ENCODE measurements at places on chromosomes 2 and 18.

GRCh38 chr2:43701111-43701510 lies 24.9 kb upstream of the C1GALT1C1L start:
- DNase-seq, result no peak

GRCh38 chr2:31136732-31137131 lies 1.5 kb downstream of the GALNT14 start:
- no peak for DNase-seq

DNA sequence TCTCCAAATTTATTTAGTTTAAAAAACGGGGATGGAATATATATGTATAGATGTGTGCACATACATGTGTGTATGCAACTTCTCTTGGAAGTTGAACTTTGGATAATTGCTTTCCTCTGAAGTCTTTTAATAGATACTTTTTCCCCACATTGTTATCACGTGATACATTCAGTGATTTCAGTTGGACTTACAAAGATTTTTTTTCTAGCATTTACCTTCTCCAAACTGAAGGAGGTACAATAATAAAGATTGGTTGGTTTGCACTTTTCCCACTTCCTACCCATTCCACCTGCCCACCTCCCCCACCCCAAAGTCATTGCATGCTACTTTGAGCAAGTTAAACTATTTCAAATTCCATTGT lies 206.1 kb upstream of the FSHR start:
- DNase-seq, result no peak

DNA sequence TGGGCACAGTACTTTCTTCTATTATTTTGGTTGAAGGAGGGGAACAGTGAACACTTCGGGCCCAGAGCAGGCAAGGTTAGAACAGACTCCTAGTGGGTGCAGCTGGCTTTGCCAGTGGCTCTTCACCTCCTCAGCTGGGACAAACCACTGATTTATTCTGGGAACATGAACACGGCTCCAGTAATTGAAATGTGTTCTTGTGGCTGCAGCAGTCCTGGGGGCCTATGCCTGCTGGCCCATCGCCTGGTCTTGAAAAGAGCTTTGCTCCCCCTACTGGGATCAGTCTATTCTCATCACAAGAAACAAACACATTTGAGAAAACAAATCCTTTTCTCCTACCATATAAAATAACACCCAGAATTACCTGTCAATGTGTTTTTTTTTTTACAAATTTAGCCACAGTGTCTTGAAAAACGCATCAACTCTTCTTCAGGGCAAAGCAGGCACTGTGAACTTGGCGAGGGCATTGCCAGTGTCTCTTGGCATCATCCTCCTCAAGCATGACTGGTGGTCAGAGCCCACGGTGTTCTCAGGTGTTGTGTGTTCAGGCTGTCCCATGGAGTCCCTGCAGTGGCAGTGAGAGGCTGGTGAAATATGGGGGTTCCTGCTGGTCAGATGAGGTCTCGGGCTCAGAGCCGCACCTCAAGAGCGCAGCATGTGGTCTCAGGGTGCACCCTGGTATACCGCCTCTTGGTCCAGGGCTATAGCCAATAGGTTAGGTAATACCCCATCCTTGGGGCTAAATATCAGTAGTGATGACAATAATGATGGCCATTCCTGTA lies 51.3 kb downstream of the RNF144A start:
- DNase-seq, result no peak

GRCh38 chr2:98737848-98738247 lies 6.9 kb upstream of the MGAT4A start:
- no peak for DNase-seq

- DNase-seq, result no peak
Measured at GRCh38 chr2:181780047-181780651, 99.8 kb upstream of the NEUROD1 start.

DNA sequence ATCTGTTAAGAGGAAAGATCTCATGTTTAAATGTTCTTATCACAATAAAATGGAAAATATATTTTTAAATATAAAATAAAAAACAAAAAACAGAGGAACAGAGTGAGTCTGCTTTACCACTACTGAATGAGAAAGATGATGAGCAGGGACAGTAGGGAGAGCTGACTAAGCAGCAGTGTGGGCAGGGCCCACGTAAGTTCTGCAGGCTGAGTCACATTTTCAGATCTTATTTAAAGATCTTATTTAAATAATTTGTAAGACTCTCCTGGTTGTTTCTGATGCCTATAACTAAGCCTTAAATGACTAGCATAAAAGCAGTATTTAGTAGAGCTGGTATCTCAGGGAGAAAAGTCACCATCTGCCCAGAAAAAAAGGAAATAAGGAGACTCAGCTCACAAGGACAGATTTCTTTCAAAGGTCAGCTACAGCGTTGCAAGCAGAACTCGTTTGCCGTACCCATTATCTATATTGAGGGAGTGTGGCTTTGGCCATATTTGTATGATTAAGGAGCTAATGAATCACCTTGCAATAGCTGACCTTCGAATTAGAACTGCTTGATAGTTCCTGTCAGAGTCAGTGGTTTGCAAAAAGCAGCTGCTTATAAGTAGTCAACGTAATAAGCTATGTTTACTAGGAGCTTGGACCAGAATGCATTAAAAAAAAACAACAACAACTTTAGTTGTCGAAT lies 322.1 kb upstream of the CHAC2 start:
- DNase-seq, result peak; percentile 27

DNA sequence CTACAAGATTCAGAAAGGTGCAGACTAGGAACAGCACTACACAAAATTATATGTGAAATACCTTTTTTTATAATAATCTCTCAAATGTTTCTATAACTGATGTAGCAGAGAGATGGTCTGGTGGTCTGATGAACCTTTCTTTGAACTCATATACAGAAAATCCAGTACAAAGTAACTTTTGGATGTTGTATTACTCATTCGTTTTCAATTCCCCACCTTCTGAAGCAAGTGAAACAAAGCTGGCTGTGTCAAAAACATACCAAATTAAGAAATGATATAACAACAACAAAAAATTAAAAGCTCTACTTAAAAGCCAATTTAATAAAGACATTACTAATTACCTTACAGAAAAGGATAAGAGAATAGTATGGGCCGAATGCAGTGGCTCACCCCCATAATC lies 38.7 kb downstream of the MEMO1 start:
- DNase-seq, result no peak

DNA sequence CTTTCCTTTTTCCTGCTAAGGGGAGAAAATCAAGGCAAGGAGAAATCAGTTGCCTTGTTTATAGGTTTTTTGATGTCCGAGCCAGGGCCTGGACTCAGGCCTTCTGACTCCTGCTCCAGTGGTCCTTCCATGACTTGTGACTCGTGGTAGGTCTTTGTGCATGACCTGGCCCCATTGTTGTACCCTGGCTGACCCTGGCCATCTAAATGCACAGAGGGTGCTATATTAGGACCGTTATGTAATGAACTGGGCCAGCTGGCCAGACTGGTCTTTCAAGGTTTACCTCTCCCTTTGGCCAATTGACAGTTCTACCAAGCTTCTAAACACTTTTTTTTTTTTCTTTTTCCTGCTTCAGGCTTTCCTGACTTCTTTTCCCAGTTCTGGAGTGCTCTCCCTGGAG lies 81.1 kb downstream of the SETBP1 start:
- no peak for DNase-seq

DNA sequence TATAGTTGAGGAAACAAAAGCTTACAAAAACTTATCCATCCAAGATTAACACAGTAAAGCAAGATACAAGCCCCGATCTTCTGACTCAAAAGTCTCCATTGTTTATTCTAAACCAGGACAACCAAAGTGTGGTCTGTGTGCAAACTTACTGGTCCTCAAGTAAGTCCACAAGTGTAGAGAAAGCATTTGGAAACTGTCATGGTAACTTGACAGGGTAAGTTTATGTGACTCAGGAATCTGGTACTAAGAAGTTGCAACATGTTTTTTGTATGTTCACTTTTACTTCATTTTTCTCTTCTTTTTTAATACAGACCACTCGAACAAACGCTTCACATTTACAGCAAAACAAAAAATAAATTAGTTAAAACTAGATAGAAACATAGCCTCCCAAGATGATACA lies 9.4 kb downstream of the MBD2 start:
- DNase-seq, result no peak

DNA sequence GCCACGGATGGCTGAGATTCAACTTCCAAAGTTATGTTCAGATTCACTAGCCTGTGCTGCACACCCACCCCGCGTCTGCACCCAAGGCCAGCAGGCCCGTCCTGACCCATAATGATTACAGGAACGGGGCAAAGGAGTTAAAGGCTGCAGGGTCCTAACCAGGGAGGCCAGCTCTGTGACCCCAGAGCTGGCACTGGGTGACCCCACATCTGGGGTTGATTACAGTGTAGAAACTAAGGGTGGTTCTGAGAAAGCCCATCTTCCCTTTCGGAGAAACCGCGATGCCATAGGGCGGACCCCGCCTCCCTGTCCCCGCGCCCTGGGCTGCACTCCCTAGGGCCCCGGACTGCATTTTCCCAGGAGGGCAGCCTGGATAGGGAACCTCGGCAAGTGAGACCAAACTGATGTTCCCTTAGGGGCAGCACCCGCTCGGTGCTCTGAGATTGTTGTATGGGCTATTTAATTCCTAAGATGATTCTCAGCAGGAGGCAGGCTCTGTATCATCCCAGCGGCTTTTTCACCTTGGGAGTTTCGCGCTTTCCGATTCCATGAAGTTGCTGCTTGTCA lies 2.2 kb upstream of the GPR148 start:
- DNase-seq, result no peak

DNA sequence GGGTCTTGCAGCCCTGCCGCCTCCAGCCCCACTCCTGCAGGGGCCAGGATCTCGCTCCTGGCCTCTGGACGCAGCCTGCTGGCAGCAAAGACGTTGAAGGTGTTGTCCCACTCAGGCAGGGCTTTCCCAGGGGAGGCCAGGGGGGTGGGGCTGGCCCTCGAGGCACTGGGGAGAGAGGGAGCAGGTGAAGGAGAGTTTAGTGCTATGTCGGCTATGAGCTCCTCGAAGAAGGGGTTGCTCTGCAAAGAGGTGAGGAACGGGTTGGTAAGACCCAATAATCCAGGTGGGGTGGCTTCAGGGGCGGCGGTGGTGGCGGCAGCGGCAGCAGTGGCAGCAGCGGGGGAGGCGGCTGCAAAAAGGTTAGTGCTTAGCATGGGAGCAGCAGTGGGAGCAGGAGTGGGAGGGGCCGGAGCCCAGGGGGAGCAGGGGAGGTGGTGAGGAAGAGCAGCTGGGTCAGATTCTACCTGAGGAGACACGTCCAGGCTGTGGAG lies 9.7 kb upstream of the SFXN5 start:
- no peak for DNase-seq

DNA sequence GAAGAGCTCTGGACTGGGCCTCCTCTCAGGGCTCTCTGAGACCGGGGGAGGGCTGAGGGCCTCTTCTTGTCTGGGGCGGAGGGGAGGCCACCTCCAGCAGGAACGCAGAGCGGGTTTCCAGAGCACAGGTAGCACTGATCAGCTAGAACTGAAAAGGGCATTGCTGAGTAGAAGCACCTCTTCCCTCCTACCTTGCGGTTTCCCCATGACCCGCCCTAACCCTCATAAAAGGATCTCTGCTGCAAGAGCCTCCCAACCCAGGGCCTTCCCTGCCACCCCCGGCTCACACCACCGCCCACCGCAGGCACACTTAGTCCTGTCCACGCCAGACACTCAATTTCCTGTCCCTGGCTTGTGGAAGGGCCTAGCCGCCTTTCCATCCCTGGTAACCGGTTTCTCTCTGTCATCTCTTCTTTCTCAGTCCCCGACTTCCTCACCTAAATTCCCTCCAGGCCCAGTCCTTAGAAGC lies 966 bp downstream of the ADCY3 start:
- peak; percentile 59 for DNase-seq

- no peak for DNase-seq
Measured at GRCh38 chr2:105428387-105429018, 29.7 kb upstream of the FHL2 start.

DNA sequence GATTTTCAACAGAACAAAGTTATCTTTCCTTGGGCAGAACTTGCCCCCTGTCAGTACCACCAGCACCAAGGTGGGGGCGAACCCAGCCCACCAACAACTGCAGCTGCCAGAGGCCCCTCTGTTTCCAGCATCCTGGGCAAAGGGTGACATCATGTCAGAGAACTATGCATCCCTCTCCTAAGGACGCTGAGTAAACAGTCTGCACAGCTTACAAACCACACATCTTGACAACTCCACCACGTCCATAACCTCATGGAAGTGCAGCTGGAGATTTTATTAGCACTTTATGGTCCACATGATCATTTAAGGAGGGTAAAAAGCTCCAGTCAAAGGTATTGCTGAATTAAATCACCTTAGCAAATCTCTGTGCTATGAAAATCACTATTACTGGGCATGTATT lies 40.4 kb downstream of the PIEZO2 start:
- no peak for DNase-seq

- DNase-seq, result peak; percentile 97
Measured at GRCh38 chr2:219218732-219219701, at the start of gene ABCB6. TSS of gene ABCB6 (minus strand) at chr2:219218958. CDS start at chr2:219218673, 285 bp downstream.

- DNase-seq, result no peak
Measured at GRCh38 chr2:200129721-200130462, 174.5 kb downstream of the MAIP1 start.

DNA sequence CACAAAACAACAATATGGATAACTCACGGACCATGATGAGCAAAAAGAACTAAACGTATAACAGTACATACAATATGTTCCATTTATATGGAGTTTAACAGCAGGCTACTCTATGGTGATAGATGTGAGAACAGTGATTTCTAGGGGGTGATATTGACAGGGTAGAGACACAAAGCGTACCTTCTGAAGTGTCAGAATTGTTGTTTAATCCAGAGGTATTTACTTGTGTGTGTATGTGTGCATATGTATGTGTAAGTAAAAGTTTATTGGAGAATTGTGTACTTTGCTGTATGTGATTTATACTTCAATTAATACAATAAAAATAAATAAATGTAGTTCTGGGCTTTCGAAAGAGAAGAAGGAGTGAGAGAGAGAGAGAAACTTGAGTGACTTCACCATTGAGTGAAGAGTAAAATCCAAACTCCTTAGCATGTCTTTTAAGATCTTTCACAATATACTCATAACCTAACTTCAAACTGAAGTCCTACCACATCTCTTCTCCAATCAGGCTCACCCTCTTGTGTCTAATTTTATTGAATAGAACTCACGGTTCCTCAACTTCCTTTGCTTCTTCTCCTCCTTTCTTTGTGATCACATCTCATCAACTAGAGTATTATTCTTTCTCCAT lies 126.0 kb upstream of the KLF7 start:
- no peak for DNase-seq

- no peak for DNase-seq
Measured at GRCh38 chr2:25822190-25823117, 55.8 kb downstream of the ASXL2 start.

DNA sequence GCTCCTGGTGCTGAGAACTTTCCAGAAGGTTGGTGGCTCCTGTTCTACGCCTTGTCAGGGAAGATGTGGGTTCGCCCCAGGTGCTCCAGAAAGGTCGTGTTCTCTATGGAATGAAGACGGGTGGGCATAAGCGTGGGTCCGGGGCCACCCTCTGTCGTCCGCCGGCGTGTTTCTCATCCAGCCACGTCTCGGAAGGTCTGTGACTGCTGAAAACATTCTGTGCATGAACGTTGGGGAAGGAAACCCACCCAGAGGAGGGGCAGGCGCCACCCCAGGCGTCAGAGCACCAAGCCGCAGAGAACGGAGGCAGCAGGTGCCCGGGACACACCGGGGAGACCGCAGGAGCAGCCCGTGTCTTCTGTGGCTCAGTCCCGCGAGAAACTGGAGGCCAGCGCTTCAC lies 118.2 kb downstream of the RTP5 start:
- DNase-seq, result no peak

GRCh38 chr2:195903956-195904355 lies 164.7 kb downstream of the DNAH7 start:
- DNase-seq, result peak; percentile 37

- DNase-seq, result no peak
Measured at GRCh38 chr18:40017021-40017420, 1938.0 kb upstream of the PIK3C3 start.

GRCh38 chr2:91442246-91442905 lies 2750.9 kb downstream of the RPIA start:
- no peak for DNase-seq
